ENCODE measurements at places on chromosomes 16 and 17.

DNA sequence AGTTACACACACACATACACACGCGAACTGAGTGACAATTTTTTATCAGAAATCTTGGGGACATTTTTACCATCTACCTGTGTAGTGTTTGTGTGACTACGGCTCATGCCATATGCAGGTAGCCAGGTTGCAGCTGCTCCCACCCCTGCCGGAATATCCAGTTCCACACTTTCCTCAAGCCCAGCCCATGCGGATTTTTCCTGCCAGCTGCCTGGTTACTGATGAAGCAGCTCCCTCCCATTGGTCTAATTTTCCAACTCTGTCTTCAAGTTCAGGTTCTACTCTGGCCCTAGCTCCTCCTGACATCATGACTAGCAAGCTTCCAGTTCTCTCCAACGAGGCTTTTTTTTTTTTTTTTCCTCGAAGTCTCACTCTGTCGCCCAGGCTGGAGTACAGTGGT lies 4.8 kb downstream of the GSG1L2 start:
- DNase-seq = no peak

- DNase-seq = no peak
These were observed 544.5 kb downstream of the NPIPA7 start for GRCh38 chr16:16923479-16923878.

- no peak for DNase-seq
These were observed 155.7 kb downstream of the CCDC182 start for GRCh38 chr17:57589151-57590034.

DNA sequence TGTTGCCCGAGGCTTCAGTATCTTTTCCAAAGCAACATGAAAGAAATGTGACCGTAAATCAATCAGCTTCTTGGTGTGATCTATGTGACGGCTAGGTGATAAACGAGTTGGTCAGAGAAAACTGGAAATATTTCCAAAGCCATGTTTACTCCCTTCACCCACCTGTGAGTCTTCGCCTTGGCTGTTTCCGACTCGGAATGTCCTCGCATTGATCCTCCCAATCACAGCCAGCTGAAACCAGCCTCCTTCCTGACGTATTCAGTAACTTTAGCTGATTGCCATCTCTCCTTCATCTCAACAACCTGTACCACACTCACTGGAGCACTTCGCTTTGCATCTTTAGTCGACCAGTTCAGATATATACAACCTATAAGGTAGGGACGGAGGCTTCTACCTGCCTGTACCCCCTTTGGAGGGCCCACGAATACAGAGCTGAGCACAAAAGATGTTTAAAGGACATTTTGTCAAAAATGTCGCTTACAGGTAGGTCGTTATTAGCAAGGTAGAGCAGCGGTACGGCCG lies 705 bp downstream of the KRABD2 start:
- no peak for DNase-seq

DNA sequence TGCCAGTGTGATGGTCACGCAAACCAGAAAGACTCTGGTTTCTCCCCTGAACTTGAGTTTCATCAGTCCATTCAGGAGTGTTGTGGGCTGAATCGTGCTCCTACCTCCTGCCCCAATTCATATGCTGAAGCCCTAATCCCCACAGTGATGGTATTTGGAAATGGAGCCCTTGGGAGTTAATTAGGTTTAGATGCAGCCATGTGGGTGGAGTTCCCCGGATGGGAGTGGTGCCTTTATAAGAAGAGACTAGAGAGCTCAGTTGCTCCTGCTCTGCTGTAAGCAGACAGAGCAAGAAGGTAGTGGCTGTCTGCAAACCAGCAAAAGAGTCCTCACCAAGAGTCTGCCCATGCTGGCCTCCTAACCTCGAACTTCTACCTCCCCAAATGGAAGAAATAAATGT lies 160.3 kb upstream of the DYNLRB2 start:
- no peak for DNase-seq

GRCh38 chr16:70657956-70658355 lies 11.6 kb downstream of the IL34 start:
- no peak for DNase-seq

DNA sequence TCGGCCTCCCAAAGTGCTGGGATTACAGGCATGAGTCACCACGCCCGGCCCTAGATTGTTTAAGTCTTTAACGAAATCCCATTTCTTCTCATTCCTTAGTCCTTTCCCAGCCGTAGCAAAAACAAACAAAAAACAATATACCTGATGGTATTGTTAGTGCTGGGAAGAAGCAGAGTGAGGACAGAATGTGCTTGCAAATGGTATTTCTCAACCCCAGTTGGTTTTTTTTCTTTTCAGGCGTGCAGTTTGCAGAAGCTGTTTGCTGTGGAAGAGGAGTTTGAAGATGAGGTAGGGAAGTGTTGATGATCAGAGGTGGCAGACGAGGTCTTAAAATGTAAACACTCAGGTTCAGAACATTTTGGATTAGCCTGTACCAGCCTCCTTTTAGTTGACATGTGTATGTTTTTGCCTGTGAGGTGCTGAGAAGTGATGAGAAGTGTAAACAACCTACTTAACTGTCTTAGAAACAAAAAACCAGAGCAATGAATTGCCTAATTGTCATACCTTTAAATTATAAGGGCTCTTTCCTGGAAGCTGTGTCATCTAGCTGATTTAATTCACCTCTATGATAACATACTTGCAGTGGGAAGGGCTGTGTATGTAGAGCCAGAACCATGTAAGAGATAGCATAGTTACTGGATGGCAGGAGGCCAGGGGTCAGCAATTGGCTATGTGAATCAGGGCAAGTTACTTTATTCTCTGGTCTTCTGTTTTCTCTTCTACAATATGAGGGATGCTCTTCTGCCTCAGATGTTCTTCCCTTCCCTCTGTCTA lies 3.4 kb downstream of the HROB start:
- no peak for DNase-seq

- DNase-seq = no peak
These were observed 22.6 kb downstream of the AKAP1 start for GRCh38 chr17:57107498-57108101.

DNA sequence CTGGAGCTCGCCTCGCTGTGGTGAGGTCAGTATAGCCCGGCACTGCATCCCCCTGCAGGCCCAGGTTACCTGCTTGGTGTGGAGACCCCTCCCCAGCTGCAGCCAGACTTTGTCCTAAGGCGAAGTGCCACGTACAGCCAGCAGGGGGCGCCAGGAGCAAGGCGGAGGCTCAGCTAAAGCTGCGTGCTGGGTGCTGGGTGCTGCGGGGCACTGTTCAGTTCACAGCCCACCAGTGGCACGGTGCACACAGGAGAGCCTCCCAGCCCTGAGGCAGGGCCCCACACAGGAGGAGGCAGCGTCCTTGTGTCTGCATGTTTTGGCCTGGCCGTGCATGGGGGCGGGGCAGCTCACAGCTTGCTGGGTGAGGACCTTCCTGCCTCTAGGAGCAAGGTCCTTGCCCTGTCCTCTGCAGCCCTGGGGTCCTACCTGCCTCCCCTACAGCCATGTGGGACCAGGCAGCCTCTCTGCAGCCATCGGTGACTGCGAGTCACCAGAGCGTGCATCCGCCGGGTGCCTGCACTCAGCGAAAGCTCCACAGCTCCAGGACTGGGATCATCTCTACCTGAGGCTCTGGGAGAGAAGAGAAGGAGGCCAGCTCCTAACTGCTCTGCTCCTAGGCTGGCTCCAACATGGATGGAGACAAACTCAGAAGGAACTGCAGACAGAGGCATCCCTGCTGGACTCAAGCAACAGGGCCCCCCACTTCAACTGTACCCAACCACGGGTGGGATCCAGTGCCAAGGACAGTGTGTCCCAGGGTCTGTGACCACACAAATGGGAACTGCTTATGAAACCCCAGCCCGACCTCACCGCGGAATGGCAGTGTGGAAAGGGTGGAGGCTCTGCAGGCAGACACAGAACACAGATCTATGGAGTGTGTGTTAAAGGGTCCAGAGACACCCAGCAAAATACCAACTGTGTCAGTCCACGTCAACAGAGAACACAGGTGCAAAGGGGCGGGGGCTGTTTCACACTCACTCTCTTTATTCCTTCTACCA lies 19.0 kb downstream of the SLC7A5 start:
- DNase-seq = no peak

DNA sequence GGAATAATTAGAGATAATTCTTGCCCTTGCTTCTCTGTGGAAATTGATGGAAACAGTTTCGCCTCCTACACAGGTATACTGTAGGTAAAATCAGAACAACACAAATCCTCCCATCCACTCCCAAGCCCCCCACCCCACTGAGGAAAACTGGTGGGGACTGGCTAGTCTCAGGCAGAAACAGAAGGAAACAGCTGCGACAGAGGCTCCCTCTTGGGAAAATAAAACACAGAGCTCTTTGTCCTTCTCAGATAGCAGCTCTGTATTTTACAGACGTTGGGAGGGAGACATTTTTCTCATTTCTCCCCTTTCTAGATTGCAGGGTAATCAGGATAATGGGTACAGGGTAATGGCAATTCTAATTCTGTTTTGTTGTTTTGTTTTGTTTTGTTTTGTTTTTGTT lies 1.1 kb downstream of the SLFN13 start:
- no peak for DNase-seq

- DNase-seq = no peak
These were observed 10.5 kb upstream of the FASN start for GRCh38 chr17:82108496-82108945.

DNA sequence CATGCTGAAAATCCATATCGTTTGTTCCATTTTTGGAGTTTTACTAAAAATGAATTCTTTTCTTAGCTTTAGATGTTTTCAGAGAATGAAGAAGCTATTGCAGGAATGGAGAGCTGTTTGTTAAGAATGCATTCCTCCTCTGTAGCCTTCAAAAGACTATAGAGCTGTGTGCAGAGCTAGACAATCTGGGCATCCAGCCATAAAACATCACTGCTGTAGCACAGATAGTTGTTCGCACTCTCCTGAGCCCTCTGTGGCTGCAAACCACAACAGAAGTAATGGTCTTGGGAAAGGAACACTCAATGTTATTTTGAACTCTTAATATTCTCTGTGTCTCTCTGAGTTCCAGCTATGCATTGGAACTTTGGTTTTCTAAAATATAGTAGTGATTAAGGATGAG lies 4.9 kb downstream of the TNRC6C start:
- DNase-seq = no peak

DNA sequence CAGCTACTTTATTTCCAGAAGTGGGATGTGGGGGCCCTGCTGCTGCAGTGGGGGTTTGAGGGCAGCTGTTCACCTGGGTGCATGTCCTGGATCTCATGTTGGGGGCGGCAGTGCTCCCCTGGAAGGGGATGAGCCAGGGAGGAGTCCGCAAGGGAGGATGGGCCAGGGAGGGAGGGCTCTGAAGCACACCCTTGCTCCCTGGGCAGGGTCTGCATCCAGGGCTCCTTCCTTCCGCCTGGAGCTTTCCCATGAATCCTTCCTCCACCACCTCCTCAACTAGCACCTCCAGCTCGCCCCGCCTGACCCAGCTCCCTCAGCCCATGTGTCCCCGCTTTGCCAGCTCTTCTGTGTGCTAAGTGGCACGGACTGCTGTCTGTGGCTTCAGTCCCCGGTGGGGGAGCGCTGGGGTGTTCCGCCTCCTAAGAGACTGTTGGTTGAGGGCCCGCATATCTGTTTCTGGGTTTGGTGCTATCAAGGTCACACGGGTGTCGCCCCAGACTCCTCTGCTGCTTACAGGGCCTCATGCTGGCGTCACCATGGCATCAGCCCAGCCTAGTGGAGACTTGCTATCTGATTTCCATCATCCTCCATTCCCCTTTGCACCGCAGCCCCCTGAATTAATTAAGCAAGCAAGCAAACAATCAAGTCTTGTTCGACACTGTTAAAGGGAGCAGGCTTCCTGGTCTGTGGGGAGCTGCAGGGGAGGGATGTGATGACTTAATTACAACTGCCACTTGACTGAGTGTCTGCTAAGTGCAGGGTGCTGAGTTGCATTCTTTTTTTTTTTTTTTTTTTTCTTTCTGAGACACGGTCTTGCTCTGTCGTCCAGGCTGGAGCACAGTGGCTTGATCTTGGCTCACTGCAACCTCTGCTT lies 71.8 kb downstream of the PRKCA start:
- peak; percentile 7 for DNase-seq

GRCh38 chr16:48435318-48435680 lies 50.1 kb upstream of the SIAH1 start:
- DNase-seq = no peak

- no peak for DNase-seq
These were observed 166.0 kb upstream of the ZFHX3 start for GRCh38 chr16:73213732-73214455.

- DNase-seq = no peak
These were observed 1.5 kb downstream of the MRPL27 start for GRCh38 chr17:50371526-50371925.

DNA sequence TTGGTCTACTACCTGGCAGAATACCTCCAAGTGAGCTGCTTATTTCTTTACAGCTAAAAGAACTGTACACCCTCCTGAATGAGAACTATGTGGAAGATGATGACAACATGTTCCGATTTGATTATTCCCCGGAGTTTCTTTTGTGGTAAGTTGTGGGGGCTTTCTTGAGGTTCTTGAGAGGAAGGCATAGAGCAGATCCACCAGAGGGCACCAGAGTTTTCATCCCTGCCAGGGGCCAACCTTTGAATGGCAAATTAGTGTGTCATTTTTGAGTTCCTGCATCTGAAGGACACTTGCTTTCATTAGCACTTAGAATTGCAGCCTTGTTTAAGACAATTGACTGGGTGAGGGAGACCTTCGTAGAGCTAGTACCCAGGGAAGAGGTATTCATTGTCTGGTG lies 35.0 kb downstream of the NMT1 start:
- no peak for DNase-seq

DNA sequence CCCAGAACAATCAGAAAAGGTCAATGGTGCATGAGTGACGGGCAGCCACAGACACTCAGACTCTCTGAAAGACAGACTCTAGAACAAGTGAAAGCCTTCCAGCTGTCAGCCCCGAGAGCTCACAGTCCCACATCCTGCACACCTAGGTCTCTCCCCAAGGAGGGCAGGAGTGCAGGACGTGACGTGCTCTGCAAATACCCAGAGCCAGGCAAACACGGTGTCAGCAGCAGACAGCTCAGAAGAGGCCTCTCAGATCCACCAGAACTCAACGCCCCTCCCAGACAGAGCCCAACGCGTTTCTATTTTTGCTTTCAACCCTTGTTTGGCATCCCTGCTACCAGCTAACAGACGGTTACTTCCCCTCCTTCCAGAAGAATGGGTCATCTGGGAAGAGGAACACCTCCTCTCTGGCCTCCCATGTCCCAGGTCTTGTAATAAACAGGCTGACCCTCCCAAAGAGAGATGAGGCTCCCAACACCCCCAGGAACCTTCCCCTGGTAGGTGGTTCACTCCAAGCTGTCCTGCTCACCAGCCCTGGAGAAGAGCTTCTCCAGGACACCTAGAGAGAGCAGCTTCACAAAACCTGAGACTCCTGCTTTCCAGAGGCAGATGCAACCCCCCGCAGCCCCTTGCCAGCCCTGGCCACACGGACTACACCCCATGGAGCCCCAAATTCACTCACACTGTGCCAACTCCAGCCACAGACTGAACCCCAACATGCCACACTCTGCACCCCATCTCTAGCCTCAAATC lies 7.6 kb downstream of the PITPNM3 start:
- DNase-seq = no peak

DNA sequence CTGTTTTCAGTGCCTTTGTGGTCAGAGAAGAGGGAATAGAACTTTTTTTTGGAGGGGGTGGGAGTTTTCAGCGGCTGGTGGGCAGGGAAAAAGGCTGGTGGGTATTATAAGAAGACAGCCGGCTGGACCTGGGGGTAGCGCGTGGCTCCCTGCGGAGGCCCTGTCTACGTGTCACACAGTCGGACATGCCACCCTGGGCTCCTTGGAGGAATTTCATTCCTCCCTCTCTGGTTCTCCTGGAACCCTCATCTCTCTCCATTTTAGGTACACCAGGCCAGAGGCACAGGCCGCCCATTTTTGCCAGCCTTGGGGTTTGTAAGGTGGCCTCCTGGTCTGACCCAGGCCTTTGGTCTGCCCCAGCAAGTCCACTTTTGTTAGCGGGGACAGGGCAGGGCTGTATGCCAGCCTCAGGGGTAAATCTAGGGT lies 908 bp downstream of the FKBP10 start:
- no peak for DNase-seq
